ENCODE measurements at places on chromosomes 6 and 20. TPM values are rescaled to one million over a fixed set of nuclear protein-coding genes. Genes with fewer than 3 reads are reported as not detected.
A peak's percentile ranks its signal among the peaks of the same experiment; 100 is the strongest.

DNA sequence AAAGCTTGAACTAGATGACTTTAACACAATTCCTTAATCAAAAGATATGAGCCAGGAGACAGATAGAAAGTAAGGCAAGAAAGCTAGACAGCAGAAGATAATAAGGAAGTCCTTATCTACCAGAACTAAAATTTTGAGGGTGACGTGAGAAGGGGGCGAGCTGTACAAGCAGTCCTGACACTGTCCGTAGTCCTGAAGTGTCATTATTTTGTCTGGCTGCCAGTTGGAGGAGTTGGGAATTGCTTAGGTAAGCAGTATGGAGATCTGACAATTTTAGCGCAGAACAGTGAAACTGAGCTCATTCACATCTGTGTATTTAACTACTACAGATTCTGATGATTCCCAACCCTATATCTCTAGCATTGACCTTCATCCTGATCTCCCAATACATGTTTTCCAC, 25.8 kb upstream of the CEP85L start:
- DNase-seq = peak; percentile 37
- H3K27ac ChIP-seq = no peak overlapping the region
- no peaks in the 10 kb centered on the region for H3K4me1 ChIP-seq
- no peaks in the 10 kb centered on the region for H3K27me3 ChIP-seq
- H3K4me3 ChIP-seq = no peak overlapping the region

Gene FAM209B
- 0.52 TPM for total RNA-seq

GRCh38 chr20:12715371-12715770, 293.4 kb upstream of the SPTLC3 start:
- no peaks in the 10 kb centered on the region for H3K36me3 ChIP-seq
- H3K4me3 ChIP-seq = no peak overlapping the region
- H3K27me3 ChIP-seq = no peaks in the 10 kb centered on the region

DNA sequence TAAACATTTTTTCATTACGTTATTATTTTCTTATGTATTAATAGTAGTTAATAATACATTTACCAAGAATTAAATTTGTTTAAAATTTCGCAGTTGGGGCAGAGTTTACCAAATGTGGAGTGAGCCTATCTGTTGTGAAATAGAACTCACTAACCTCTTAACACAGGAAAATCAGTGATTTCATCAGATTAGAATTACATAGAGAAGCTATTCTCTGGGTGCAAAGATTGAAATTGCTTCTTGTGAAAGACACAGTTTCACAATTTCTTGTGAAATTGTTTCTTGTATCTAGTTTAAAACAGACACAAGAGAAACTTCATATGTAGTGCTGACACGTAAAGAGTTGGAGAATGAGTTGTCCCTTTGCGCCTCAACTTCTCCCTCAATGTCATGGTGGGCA, 69.4 kb upstream of the PRL start:
- no peak for DNase-seq
- H3K27ac ChIP-seq = no peak overlapping the region
- no peaks in the 10 kb centered on the region for H3K27me3 ChIP-seq
- H3K36me3 ChIP-seq = no peaks in the 10 kb centered on the region
- H3K4me3 ChIP-seq = no peak overlapping the region

Gene CST2
- 0.86 TPM for total RNA-seq

Gene DLL1
- 3.7 TPM for total RNA-seq

Gene SLC4A11
- total RNA-seq = 0.11 TPM

- no peaks in the 10 kb centered on the region for H3K36me3 ChIP-seq
- H3K4me1 ChIP-seq = peaks cover 44% of the 10 kb centered on the region
- H3K27ac ChIP-seq = peak overlapping the region; percentile 73
- H3K27me3 ChIP-seq = no peaks in the 10 kb centered on the region
- DNase-seq = no peak
- peak overlapping the region; percentile 3 for H3K4me3 ChIP-seq
These were observed 25.6 kb downstream of the WRNIP1 start for GRCh38 chr6:2790588-2791449.

GRCh38 chr6:91672201-91672600, 1085.3 kb upstream of the MAP3K7 start:
- no peak for DNase-seq
- no peaks in the 10 kb centered on the region for H3K36me3 ChIP-seq
- no peak overlapping the region for H3K27ac ChIP-seq
- no peak overlapping the region for H3K4me3 ChIP-seq
- no peaks in the 10 kb centered on the region for H3K27me3 ChIP-seq

Gene TCP11
- not detected for total RNA-seq

DNA sequence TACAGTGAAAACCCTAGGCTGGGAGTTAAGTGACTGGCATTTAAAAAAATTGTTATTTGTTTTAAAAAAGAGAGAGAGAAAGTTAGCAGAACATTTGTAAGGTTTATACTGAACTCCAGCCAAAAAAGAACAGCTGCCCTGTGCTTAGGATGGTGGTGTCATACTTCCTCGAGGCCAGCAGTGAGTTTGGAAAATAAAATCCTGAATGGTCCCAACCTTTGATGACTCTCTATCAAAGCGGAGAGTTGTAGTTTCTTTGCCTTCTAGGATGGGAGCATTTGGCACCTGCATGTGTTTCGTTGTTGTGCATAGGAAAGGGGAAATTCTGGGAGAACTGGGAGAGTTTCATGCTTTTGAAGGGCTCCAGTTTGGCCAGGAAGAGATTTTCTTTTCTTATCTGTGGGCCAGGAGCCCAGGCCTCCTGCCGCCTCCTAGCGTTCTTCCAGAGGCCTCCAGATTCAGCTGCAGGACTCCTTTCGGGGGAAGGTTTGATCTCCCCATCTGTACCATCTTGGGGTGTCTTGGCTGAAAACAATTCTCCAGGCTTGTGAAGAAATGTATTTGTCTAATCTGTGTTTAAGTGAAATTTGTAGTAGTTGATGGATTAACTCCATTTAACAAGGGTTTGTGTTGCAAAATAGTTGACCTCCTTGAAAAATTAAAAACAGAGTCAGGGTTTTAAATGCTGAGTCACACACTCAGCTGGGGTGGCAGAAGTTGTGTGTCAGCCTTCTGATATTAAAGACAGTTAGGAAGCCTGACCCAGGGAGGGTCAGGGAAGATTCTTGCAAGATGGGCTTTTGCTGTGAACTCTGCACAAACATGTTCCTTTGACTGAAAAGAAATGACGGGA, 63.4 kb downstream of the TXNDC5 start:
- peaks cover 5% of the 10 kb centered on the region for H3K4me1 ChIP-seq
- DNase-seq = no peak
- no peak overlapping the region for H3K27ac ChIP-seq
- H3K27me3 ChIP-seq = no peaks in the 10 kb centered on the region

- no peaks in the 10 kb centered on the region for H3K36me3 ChIP-seq
- H3K4me3 ChIP-seq = no peak overlapping the region
These were observed 89.9 kb downstream of the GPR6 start for GRCh38 chr6:110067837-110068591.

GRCh38 chr20:58828136-58828535, 22.6 kb downstream of the GNAS-AS1 start:
- no peak overlapping the region for H3K27ac ChIP-seq
- DNase-seq = no peak
- no peaks in the 10 kb centered on the region for H3K27me3 ChIP-seq
- peaks cover 3% of the 10 kb centered on the region for H3K4me1 ChIP-seq
- no peaks in the 10 kb centered on the region for H3K36me3 ChIP-seq
- H3K4me3 ChIP-seq = no peak overlapping the region

DNA sequence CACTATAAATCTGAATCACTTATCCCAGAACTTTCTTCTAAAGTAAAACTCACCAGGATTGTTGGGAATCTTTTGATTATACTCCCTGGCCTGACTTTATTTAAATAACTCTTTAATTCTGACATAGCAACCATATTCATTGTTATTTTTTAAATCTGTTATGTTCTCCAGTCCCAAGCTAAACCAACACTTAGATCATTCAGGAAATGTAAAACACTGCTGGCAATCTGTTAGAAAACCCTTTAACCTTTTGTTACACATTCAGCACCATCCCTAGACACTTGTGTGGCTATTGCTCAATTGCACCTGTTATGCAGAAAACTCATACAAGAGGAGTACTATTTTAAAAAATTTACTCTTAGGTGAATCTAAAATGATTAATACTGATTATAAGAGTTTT, 101.8 kb upstream of the NHSL1 start:
- no peaks in the 10 kb centered on the region for H3K27me3 ChIP-seq
- H3K27ac ChIP-seq = no peak overlapping the region
- H3K4me1 ChIP-seq = peaks cover 8% of the 10 kb centered on the region
- DNase-seq = no peak
- H3K4me3 ChIP-seq = no peak overlapping the region

Gene SLC17A9
- 2.2 TPM for total RNA-seq

- H3K36me3 ChIP-seq = no peaks in the 10 kb centered on the region
- no peaks in the 10 kb centered on the region for H3K27me3 ChIP-seq
- H3K27ac ChIP-seq = no peak overlapping the region
- peak; percentile 89 for DNase-seq
These were observed 15.6 kb upstream of the SIRPB1 start for GRCh38 chr20:1635291-1635979.

GRCh38 chr6:111030008-111031007, 48.5 kb downstream of the RPF2 start:
- peaks cover 5% of the 10 kb centered on the region for H3K27me3 ChIP-seq
- peak; percentile 87 for DNase-seq
- H3K4me3 ChIP-seq = no peak overlapping the region
- H3K36me3 ChIP-seq = peaks cover 12% of the 10 kb centered on the region
- no peak overlapping the region for H3K27ac ChIP-seq
- H3K4me1 ChIP-seq = no peaks in the 10 kb centered on the region

- H3K4me3 ChIP-seq = no peak overlapping the region
- no peaks in the 10 kb centered on the region for H3K4me1 ChIP-seq
- no peaks in the 10 kb centered on the region for H3K27me3 ChIP-seq
- H3K36me3 ChIP-seq = no peaks in the 10 kb centered on the region
These were observed 46.3 kb downstream of the FAM209B start for GRCh38 chr20:56579301-56579710.

Gene JPH2
- total RNA-seq = 187 TPM

Gene HDGFL1
- not detected for total RNA-seq

DNA sequence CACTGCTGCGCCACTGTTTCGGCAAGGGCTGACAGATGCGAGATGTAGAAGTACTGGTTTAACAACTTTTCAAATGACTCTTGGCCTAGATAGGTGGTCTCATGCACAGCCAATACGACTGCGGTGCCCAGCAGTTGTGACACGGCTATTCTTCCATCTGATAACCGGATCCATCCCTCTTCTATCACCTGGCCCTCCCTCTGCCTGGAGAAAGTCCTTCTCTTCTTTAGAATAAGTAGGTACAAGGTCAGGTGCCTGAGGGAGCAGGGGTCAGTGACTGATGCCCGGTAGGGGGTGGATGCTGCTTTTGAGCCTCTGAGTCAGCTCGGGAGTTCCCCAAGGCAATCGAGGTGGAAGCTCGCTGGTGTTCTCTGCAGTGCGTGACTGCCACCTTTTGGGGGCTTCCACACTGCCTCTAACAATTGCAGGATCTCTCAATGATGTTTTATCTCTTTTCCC, 166.8 kb upstream of the GRIK2 start:
- H3K27me3 ChIP-seq = no peaks in the 10 kb centered on the region
- DNase-seq = no peak
- no peaks in the 10 kb centered on the region for H3K4me1 ChIP-seq
- H3K27ac ChIP-seq = no peak overlapping the region

Gene MUC21
- total RNA-seq = not detected

GRCh38 chr6:35511562-35511941, 1.1 kb downstream of the TULP1 start:
- no peak overlapping the region for H3K27ac ChIP-seq
- no peaks in the 10 kb centered on the region for H3K36me3 ChIP-seq
- peaks cover 9% of the 10 kb centered on the region for H3K4me1 ChIP-seq

Gene DEFB132
- not detected for total RNA-seq

- no peak for DNase-seq
- H3K36me3 ChIP-seq = peaks cover 25% of the 10 kb centered on the region
- H3K27ac ChIP-seq = no peak overlapping the region
- H3K4me1 ChIP-seq = no peaks in the 10 kb centered on the region
- H3K27me3 ChIP-seq = no peaks in the 10 kb centered on the region
- H3K4me3 ChIP-seq = no peak overlapping the region
These were observed 70.2 kb downstream of the SNX9 start for GRCh38 chr6:157893238-157893637.

DNA sequence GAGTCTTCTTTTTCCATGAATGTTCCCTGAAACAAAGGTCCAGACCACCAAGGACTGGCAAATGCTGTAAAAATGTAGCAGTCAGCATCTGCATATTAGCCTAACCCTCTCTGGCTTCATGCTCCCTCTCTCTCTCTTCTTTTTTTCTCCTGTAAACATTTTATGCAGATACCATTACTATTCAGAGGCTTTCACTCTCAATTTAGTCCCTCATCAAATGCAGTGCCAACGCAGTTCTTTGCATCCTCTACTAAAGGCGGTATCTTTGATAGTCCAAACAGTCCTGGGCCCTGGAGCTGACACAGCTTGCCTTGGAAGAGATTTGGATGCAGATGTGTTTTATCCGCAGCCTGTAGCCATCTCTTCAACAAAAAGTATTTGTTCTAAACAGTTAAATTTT, 167.1 kb upstream of the MMS22L start:
- no peaks in the 10 kb centered on the region for H3K36me3 ChIP-seq
- H3K4me3 ChIP-seq = no peak overlapping the region
- DNase-seq = no peak
- H3K27ac ChIP-seq = no peak overlapping the region
- no peaks in the 10 kb centered on the region for H3K4me1 ChIP-seq

- no peak overlapping the region for H3K27ac ChIP-seq
- H3K27me3 ChIP-seq = no peaks in the 10 kb centered on the region
- no peak overlapping the region for H3K4me3 ChIP-seq
These were observed 12.4 kb downstream of the CD40 start for GRCh38 chr20:46130534-46130933.

DNA sequence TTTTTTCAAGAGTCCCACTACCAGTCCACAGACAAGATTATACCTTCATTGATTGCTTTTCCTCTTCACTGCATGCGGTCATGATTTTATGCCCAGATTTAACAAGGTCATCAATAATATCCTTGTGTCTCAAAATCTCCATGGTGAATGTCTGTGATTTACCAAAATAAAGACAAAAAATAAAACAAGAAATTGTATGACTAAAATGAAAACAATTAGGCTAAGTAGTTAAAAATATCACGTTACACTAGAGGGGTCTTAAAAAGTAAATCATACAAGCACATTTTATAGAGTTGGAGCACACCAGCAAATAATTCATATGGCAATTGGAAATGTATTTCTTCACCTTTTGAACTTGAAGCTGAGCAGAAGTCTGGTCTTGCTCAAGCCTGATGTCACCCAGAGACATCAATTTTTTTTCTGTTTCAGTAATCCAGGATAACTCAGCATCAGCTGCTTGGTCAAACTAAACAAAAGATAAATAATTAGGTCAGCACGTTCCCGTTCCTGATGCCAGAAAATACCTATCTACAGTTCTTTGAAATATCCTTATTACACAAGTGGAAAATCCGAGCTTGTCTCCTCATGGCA, 125.4 kb downstream of the DST start:
- H3K36me3 ChIP-seq = no peaks in the 10 kb centered on the region
- H3K4me3 ChIP-seq = no peak overlapping the region
- H3K27ac ChIP-seq = peak overlapping the region; percentile 73
- no peak for DNase-seq
- peaks cover 34% of the 10 kb centered on the region for H3K4me1 ChIP-seq

Gene RCAN2
- total RNA-seq = 79.1 TPM

Gene HLA-DRA
- 123 TPM for total RNA-seq

- H3K27ac ChIP-seq = no peak overlapping the region
- no peak for DNase-seq
- no peaks in the 10 kb centered on the region for H3K4me1 ChIP-seq
- no peaks in the 10 kb centered on the region for H3K27me3 ChIP-seq
These were observed 104.4 kb upstream of the PRL start for GRCh38 chr6:22401206-22401605.

All from esophagus muscularis mucosa (tissue), 4 donors.